ENCODE measurements at places on chromosomes 5 and 9.

DNA sequence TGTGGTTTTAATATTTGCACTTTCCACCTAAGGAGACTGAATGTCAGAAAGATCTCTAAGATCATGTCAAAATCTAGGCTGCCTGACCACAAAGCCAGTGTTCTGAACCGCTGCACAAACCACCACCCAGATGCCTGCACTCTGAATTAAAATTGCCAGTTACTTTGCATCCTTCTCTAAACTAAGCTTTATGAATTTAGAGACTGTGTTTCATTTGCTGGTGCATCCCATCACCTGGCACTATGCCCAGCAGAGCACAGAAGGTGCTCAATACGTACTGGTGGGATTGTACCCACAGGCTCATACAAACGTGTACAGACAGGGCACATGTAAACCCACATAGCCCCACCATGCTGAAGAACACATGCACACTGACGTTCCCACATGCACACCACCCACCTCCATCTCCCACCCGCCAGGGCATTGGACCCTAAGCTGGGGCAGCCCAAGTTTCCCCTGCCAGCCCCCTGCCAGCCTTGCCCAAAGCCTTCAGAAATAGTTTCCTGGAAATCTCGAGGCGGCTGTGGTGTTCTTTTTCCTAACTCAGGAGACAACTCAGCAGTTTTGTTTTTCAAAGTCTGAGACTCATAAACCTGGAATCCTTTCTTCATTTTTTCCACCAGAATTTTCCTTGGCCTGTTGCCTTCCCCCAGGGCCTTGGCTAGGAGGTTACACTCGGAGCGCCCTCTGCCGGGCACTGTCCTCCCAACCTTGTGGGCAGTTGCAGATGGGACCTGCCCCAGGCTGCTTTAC, 9.6 kb upstream of the TRAF1 start:
- peak; percentile 73 for DNase-seq

GRCh38 chr9:136902259-136902821, 16.0 kb downstream of the TRAF2 start:
- peak; percentile 71 for DNase-seq

DNA sequence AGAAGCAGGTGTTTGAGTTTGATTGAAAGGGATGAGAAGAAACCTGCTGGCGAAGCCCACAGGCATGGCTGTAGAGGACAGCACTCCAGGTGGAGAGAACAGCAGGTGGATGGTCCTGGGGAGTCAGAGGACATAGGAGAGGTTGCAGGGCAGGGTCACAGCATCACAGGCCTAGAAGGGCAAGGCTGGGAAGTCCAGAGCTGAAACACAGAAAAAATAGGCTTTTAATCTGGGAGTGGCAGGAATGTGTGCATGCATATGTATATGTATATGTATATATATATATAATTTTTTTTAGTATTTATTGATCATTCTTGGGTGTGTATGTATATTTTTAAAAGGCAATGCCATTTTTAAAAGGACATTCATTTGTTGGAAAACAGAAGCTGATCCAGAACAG, 118.4 kb downstream of the ADAMTS16 start:
- no peak for DNase-seq

- DNase-seq: no peak
Measured at GRCh38 chr9:129146441-129146941, 31.6 kb downstream of the IER5L start.

- no peak for DNase-seq
Measured at GRCh38 chr9:136051837-136052471, 43.1 kb downstream of the NACC2 start.

DNA sequence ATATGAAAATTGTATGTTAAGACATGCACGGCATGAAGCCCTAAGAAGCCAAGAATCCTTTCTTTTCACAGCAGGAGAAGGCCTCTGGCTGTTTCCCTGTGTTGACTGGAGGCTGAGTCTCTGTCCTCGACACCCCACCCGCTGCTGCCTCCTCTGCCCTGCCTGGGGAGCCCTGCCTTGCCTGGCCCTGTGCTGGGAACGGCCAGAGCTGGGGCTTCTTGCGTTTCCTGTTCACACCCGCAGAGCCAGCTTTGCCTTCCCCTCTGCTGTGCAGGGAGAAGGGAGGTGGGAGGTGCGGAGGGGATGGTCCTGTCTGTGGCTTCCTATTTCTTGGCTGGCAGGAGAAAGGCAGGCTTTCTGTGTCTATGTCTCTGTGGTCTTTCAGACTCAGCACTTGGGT, 6.9 kb upstream of the GMCL2 start:
- DNase-seq: no peak

DNA sequence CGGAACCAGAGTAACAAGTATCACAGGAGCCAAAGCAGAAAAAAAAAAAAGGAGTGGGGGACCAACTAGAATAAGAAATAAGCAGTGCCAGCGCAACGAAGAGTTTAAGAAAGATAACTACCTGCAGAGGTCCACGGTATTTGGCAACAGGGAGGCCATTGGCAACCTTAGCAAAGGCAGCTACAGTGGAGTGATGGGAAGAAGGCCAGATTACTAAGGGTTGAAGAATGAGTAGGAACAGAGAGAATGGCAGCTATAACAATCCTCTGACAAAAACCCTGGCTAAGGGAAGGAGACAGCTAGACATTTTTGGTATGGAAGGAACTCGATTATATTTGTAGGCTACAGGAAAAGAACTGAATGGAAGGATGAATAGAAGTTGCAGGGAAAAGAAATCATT, 93.4 kb upstream of the DMAC1 start:
- DNase-seq: no peak

GRCh38 chr5:140672455-140673186, 755 bp downstream of the DND1 start:
- DNase-seq: no peak

GRCh38 chr9:35488021-35488420, 1.9 kb upstream of the RUSC2 start:
- no peak for DNase-seq

GRCh38 chr5:135599421-135600151, 20.8 kb upstream of the CXCL14 start:
- DNase-seq: no peak

GRCh38 chr5:6377582-6377904, 804 bp downstream of the MED10 start:
- DNase-seq: no peak

- DNase-seq: no peak
Measured at GRCh38 chr5:72366324-72366976, 46.3 kb downstream of the PTCD2 start.

- DNase-seq: no peak
Measured at GRCh38 chr9:15222313-15222712, 84.7 kb downstream of the TTC39B start.

DNA sequence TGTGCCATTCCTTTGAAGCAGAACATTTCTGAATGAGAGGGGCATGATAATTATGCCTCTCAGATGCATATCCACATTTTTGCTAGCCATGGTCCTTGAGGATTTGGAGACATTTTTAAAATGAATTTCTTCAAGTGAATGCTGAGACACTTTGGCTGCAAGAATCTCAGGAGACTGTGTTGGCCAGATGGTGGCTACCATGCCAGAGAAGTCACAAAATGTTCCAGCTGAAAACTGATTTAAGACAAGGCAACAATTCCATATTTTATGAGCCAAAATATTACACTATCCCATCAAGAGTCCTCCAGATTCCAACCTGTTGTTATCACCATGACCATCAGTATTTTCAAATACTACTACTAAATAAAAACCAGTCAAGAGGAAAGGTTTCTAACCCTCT, 859.5 kb upstream of the DMAC1 start:
- no peak for DNase-seq

- DNase-seq: peak; percentile 59
Measured at GRCh38 chr5:170254056-170254455, 21.3 kb downstream of the C5orf58 start.

DNA sequence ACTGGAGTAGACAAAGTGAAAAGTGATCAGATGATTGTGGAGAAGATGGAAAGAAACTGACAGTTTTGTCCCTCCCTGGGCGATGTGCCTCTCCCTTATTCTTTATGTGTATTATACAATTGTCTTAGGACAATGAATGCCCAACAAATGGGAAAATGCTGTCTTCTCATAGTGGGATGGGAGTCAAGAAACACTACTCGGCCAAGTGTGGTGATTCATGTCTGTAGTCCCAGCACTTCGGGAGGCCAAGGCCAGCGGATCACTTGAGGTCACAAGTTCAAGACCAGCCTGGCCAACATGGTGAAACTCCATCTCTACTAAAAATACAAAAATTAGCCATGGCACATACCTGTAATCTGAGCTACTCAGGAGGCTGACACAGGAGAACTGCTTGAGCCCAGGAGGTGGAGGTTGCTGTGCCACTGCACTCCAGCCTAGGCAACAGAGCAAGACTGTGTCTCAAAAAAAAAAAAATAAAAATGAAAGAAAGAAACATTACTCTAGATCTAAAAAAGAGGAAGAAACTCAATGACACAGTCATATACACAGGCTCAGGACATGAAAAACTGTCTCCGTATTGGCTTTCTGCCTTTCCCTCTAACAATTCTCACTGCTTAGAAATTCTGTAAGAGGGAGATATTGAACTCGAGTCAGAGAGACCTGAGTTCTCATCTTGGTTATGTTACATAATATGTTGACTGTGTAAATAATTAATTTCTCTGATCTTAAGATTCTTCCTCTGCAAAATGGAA, 67.9 kb upstream of the TARS1 start:
- no peak for DNase-seq

DNA sequence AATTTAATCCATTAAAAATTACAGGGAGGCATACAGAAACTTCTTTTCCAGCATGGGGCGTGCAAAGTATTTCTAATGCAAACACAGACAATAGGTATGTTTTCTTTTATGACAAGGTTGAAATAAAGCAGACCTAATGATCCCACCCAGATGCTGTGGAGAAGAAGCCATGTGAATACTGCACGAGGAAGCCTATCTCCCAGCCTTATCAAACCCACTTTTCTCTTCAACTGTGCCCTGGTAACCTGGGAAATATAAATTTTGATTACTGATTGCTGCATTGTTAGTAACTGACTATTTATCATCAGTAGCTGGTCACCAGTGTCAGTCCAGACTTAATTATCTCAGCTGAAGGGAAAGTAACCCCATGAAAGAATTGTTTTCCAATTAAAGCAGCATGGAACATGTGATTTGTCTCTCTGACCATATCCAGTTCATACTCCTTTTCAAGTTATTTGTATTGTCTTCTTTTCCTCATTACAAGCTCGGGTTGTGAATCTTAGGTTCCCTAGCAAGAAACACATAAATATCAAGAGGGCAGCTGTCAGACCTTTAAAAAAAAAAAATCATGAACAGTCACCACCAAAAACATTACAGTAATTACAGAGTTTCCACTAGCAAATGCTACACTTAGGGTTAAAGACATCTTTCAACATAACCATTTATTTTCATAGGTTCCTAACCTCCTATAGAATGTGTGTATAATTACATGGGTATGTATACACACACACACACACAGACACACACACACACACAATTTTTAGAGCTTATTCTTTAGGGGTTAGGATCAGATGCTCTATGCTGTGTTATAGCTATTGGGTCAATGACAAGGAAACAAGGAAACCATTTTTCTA, 50.3 kb downstream of the SEMA6A start:
- no peak for DNase-seq

DNA sequence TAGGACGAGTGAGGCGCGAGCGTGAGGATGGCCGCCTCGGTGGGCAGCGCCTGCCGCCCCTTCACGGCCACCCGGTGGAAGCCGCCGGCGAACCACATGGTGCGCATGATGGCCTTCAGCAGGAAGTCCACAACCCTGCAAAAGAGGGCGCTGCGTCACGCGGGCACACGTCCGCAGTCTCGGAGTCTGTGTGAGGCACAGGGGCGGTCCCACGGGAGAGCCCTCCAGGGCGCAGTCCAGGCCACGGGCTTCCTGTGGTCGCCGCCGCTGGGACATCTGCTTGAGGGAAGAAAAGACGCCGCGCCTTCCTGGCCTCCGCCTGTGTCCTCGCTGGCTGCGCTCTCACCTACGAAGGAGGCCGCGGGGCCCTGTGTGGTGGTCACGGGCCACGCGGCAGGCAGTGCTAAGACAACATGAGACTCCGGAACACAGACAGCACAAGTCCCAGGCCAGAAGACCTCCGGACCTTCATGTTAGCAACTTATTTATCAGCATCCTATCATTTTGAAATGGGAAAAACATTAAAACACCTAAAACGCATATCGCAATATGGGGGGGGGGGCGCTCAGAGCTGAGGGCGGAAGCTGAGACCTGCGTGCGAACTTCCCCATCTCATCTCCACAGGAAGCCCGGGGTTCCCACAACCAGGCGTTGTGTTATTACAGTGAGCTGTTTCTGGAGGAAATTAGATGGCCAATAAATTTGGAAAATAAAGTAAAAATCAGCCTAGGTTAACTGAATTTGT, 28.8 kb downstream of the LPCAT1 start:
- DNase-seq: peak; percentile 3

GRCh38 chr5:174454464-174454863, 269.9 kb upstream of the MSX2 start:
- no peak for DNase-seq

GRCh38 chr5:139955053-139955605, 88.0 kb downstream of the NRG2 start:
- DNase-seq: no peak

DNA sequence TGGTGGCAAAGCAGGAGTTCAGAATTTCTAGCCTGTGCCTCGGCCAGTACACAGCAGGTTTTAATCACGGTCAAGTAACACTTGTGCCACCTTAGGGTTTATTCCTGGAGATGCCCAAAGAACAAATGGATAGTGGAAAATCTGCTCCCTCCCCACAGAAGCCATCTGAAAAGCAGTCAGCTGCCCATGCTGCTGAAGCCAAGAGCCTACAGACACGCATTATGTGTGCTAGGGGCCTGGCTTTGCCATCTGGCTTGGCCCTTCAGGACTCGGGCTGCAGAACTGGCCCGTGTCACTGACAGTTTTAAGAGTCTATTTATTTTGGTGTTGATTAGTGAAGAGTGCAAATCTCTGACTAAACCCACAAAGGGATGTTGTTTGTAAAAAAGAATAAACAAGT, 11.1 kb downstream of the ARSB start:
- DNase-seq: no peak

DNA sequence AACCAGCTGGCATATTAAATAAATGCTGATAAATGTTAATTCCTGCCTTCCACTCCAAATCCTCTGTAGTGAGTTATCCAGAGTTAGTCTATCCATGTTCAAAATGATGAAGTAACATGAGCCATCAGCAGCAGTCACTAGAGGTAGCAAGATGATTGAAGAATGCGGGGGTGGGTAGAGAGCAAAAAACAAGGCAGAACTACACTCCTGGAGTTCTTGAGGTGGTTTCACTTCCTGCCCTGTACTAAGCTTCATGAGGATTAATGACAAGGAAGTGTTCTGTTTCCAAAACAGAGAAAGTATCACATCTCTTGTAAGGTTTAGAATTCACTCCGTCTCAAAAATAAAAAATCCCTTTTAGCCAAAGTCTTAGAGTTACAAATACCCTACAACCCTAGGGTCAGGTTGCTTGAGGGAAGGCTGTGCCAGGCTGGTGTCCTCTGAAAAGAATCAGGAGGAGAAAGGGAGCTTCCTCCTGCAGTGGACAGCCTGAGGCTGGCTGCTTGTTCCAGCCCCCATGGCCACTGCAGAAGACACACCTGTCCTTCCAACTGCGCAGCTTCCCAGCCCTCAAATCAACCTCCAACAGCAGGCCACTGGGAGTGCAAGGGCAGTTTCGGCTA, 180.2 kb downstream of the DENND1A start:
- DNase-seq: no peak

Measured in stimulated activated CD4-positive, alpha-beta T cell treated with anti-CD3 and anti-CD28 coated beads, TNF-alpha, amount 100 ng/mL, for 1 hour (primary cell).